Stimulated activated CD4-positive, alpha-beta T cell treated with anti-CD3 and anti-CD28 coated beads, Interleukin-4, amount 100 ng/mL, for 1 hour (primary cell): ENCODE measurements at places on chromosomes 16 and 17.

DNA sequence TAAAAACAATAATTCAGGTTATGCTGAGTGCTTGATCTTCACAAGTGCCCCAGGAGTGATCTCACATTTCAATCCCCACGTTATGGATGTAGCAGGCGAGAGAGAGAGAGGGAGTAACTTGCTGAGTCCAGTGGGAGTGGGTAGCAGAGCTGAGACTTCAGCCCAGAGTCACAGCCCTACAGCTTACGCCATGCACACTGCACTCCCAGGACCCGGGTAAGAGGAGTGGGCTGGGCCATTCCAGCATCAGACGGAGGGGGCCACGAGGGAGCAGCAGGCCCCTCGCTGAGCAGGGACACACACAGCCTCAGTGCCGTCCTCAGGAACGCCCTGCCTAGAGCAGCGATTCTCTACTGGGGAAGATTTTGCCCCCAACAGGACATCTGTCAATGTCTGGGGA is 9.8 kb upstream of the KIF19 start:
- DNase-seq = no peak

- DNase-seq = no peak
Measured at GRCh38 chr16:14445937-14446715, 183.9 kb downstream of the PARN start.

DNA sequence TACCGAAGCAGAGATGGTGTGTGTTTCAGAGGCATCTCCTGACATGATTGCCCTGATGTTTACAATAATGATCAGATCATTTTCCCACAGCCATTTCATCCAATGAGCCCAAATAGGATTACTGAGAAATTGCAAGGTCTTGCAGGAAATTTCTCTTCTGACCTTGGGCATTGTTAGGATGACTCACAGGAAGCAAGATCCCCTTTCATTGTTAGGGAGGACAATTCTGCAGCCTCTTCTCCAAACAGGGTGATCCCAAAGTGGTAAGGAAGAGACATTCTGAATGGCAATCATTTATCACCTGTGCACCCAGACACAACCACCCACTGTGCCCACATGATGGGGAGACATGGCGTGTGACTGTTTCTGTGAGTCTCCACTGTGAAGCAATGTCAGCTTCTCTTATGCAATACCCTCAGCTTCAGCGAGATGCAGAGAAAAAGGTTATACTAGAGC is 306.7 kb upstream of the XYLT1 start:
- no peak for DNase-seq

GRCh38 chr17:31216031-31216751 is 80.8 kb downstream of the OMG start:
- no peak for DNase-seq

GRCh38 chr17:17198281-17198680 is 7.9 kb downstream of the PLD6 start:
- DNase-seq = no peak

DNA sequence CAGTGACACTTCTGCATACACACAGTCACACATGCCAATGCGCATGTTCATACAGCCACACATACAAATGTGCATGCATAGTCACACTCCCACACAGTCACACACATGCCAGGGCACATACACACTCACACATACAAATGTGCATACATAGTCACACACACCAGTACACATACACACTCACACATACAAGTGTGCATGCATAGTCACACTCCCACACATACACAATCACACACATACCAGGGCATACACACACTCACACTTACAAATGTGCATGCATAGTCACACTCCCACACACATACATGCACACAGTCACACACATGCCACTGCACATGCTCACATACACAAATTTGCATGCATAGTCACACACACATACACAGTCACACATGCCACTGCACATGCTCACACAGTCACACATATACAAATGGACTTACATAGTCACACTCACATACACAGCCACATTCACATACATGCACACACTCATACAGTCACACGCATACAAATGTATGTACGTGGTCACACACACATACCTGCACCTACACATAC is 84.2 kb downstream of the SOCS1 start:
- no peak for DNase-seq

DNA sequence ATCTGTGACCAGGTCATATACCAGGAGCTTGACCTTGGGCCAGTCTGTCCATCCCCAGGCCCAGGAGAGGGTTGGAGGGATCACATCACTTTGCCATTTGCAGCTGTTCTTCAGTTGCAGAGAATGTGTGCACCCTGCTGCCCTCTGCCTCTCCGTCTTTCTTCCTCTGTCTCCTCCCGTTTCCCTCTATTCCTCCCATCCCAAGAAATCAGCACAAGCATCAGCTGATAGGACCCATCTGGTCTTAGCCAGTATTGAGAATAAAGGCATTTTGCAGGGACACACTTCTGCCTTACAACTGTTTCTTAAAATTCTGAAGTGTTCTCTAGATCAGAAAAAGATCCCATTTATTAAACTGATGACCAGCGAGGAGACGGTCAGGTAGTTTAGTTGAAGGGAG is 368.7 kb downstream of the CPPED1 start:
- DNase-seq = no peak

DNA sequence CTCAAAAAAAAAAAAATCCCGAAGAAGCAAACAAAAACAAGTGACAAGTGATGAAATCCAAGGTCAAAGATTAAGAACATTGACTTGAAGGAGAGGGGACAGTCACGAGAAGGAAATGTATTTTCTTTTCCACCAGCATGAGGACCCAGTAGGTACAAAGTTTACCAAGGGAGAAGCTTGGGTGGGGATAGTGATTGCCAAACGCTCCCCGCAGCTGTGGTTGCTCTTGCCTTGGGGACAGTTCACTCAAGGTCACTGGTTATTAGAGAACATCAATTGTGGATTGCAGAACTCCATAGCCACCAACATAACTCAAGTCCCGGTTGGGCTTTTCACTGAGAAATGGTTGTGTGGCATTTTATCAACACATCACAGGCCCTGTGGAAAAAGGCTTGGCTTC is 27.0 kb downstream of the RSL1D1 start:
- DNase-seq = no peak
